ENCODE measurements at places on chromosomes 5 and 9.
A peak's percentile ranks its signal among the peaks of the same experiment; 100 is the strongest.

GRCh38 chr9:119881898-119882297, 512.7 kb upstream of the BRINP1 start:
- peak; percentile 39 for DNase-seq

DNA sequence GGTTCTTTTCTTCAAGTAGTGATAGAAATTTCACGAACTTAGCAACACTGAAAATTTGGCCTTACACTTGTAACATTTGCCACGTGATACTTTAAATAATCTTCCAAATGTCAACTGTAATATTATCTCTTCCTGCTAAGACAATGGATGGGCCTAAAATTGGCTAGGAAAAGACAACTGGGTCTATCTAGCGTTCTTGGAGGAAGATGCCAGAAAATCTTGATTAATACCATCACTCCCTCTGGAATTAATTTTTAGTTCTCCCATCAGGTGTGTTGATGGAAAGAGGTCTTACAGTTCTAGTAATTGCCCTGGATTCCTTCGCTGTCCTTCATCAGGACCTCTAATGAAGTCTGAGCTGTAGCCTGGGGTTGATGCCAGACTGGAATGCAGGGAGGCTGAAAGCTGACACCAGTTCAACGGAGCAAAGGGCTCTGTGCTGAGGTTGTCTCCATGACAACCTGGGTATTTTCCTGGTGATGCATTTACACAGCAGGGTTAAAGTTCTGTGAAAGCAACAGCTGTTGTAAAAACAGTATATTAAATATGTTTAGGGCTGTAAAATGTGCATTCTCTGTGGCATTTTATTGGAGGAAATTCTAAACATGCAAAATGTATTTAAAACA, 92.3 kb downstream of the GAS1 start:
- peak; percentile 68 for DNase-seq

GRCh38 chr5:179194201-179194910, 134.2 kb downstream of the ZNF354C start:
- DNase-seq = no peak

- DNase-seq = no peak
Measured at GRCh38 chr9:14061936-14062585, 251.9 kb downstream of the NFIB start.

DNA sequence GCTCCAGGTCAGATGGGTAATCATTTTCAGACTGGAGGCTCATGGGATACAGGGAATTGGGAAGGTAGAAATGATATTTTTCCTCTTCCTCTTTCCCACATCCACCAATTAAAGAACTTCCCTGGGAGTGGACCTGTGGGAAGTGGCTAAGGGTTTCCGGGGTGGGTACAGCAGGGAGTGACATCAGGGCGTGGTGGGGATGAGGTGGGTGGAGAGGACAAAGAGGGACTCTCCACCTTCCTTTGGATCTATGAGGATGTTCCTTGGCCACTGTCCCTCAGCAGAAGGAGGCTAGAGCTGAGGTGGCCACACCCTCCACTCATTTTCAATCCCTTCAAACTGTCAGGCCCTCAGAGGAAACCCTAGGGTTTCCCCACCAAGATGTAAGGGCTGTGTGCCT, 54.7 kb downstream of the IRF1 start:
- no peak for DNase-seq

DNA sequence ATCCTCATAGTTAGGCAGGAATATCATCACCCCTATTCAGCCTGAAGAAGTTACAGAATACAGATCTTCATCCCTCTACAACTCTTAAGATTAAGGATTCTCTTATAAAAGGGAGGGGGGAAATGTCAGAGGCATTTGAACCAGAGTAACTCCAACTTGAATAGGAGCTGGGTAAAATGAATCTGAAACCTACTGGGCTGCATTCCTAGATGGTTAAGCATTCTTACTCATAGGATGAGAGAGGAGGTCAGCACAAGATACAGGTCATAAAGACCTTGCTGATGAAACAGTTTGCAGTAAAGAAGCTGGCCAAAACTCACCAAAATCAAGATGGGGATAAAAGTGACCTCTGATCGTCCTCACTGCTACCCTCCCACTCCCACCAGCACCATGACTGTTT, 14.4 kb downstream of the FREM1 start:
- no peak for DNase-seq

DNA sequence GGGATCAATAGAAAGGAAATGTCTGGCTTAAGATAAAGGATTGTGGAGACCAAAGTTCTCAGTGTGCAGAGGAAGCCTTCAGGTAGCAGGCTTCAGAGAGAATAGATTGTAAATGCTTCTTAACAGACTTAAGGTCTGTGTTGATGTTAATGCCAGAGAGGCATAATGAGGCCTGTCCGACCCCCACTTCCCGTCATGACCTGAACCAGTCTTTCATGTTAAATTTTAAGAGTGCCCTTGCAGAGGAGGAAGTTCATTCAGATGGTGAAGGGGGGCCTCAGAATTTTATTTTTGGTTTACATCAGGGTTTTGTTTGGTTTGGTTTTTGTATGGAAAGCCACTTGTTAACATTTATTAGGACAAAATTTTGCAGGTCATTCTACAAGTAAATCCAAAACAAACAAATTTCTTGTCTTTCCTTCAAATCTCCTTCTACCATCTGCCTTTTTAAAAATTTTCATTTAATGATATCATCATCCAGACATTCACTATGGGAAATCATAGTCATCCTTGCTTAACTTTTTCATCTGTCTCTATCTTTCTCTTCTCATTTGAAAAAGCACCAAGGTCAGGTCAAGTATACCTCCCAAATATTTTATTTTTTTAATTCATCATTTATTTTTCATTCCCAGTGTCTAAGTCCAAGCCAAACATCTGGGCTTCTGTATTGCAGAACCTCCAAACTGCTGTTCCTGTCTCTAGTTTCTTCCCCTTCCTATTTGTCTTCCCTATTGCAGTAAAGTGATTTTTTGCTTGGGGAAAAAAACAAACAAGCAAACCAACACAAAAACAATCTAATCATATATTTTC, 6.9 kb upstream of the ABCA1 start:
- no peak for DNase-seq

GRCh38 chr5:59430066-59430685, 463.4 kb downstream of the PDE4D start:
- no peak for DNase-seq

GRCh38 chr9:92976431-92976830, 29.1 kb downstream of the FGD3 start:
- DNase-seq = no peak

DNA sequence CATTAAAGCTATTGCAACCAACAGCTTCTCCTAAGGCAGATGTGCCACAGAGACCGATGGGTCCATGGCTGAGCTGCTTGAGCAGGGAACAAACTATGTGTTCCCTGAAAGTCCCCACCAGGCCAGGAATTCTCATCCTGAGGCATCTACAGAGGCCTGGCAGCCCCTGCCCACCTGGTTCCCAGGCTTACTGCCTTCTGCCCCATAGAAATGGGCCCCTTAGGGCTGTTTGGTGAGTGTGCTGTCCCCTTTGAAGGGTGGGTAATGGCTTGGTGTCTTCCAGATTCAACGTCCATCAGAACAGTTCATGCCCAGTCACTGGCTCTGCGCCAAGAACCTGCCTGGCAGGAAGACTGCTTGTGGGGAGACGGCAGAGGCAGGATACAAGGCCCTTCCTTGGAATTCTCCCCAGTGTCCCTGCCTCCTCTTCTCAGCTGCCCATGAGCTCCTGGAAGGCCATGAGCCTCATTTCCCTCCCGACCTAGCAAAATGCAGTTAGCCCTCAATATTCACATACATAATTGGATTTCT, 3.8 kb upstream of the COL27A1 start:
- no peak for DNase-seq

- DNase-seq = peak; percentile 90
Measured at GRCh38 chr9:135283671-135284070, 195.9 kb upstream of the PPP1R26 start.

All from brain (organoid and tissue), 16 donors.